ENCODE measurements at places on chromosomes 7 and 10.

DNA sequence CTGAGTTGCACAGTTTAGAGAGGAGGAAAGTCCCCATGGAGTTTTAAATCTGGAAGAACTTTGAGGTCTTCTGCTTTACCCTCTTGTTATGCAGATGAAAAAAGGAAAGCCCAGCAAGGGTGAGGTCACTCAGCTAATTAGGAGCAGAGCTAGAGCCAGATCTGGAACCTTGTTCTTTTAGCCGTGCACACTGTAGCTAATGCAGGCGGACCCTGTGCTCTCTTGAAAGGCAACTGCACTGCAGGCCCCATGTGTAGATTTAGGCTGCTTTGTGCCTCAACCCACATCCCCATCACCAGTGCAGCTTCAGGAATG is 63.4 kb downstream of the SYPL1 start:
- DNase-seq, result no peak

DNA sequence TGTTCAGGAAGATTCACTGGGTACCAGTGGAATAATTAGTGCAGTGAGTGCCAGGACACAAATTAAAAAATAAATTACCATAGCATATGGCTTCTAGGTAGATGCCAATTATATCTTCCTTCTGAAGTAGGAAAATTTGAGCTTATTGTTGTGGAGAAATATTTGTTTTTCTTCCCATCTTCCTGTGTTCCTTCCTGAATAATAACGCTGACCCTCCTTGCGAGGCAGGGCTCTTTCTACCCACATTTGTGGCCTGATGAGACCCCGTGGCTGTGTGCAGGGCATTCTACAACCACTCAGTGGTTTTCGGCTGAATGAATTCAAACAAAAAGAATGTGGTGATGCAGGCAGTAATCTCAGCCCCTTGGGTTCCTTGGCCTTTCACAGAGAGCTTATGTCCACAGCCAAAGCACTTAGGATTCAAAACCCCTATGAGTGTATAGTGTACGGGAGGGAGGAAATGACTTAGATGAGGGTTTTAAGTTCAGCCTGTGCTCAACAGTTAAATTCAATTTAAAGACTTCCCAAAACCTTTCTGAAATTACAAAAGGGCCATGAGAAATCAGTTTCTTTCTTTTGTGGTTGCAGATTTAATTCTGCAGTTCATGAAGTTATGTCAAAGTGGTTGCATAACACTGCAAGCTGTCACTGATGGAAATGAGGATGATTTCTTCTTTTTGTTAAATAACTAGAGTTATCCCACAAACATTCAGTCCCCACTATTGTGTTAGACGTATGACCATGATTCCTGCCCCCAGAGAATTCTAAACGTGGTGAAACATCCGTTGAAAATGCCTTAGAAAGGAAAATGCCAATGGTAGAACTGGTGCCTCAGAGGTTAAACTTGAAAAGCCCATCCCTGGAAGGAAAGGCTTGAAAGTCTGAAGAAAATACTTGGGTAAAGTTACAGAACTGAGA is 255.3 kb downstream of the FZD1 start:
- DNase-seq, result peak; percentile 13

- DNase-seq, result no peak
These were observed 112.4 kb downstream of the KBTBD2 start for GRCh38 chr7:32779167-32779566.

DNA sequence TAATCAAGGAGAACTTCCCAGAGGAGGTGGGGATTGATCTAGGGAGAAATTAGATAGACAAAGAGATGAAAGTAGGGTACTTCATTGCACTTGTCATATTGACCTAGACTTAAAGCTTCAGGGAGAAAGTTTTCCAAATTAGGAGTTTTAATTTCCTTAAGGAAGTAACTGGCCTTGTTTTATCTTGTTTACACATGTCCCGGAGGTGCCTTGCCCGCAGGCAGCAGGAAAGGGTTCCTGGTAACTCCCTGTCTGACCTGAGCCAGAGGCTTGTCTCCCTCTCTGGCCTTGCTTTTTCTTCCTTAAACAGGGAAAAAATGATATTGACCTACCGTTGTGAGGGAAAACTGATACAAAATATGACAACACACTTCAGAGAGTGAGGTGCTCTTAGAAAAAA is 181.6 kb downstream of the EVX1 start:
- DNase-seq, result no peak

DNA sequence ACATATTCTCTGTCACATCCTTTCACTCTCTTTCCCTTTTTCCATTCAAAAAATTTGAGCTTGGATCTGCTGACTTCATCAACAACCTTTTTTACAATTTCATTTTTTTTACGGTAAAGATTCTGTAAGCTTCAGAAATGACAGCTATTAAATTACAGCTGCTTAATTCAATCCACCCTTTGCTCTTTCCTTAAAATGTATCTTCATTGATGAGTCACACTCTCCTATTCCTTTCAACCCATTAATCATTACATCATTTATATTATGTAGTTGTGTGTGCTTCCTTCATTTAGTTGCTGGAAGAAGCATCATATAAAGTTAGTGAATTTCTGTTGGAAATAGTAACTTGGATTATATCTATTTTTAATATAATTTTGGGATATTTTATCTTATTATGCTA is 67.1 kb upstream of the MAGI2 start:
- DNase-seq, result no peak

GRCh38 chr7:49791088-49791741 is 17.8 kb downstream of the VWC2 start:
- DNase-seq, result peak; percentile 24

- DNase-seq, result no peak
These were observed 28.1 kb upstream of the KNDC1 start for GRCh38 chr10:133131734-133132472.

DNA sequence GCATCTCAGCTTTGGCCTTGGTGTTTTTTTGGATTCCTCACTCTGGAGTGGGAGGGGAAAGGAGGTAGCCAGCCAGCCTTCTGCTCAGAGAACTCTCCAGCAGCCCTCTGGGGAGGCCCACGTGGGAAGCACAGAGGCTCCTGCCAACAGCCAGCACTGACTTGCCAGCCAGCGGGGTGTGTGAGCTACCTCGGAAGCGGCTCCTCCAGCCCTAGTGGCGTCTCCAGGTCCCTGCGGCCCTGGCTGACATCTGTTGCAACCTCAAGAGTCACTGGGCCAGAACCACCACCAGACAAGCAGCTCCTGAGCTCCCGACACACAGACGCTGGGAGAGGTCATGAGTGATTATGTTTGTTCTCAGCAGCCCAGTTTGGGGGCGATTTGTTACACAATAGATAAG is 180.2 kb upstream of the FZD8 start:
- no peak for DNase-seq

DNA sequence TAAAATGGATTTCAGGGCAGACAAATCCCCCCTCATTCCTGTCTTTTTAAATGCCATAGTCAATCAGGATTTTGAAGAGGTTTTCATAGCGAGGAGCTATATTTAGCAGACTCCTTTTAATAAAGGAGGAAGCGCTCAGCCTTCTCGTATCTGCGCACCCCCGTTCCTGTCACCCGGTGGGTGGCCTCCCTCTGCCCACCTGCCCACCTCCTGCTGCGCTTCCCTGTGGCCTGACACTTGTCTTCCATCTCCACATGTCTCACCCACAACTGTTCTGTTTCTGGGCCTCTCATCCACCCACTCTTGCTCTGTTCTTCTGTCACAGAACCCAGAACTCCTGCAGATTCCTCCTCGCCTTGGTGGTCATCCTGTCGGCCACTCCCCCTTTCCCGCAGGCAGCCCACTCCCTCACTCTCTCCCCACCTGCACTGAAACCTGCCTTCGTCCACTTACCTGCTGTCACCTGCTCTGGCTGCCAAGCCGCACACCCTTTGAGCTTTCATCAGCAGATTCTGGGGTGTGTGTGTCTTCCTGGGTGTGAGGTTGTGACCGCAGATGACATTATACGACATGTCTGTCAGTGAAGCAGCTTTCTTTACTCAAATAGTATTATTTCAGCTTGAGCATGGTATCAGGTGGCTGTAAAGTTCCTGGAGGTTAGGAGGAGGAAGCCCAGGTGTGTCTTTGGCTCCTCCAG is 163.5 kb upstream of the AGK start:
- DNase-seq, result no peak

GRCh38 chr7:112994656-112995055 is 92.0 kb downstream of the GPR85 start:
- no peak for DNase-seq

- DNase-seq, result peak; percentile 14
These were observed 124.5 kb downstream of the MYOF start for GRCh38 chr10:93357680-93358079.

- peak; percentile 66 for DNase-seq
These were observed 935 bp downstream of the TM9SF3 start for GRCh38 chr10:96585736-96586418.

- no peak for DNase-seq
These were observed 651.1 kb downstream of the SORCS1 start for GRCh38 chr10:106513352-106513771.

- no peak for DNase-seq
These were observed 23.5 kb downstream of the MINDY3 start for GRCh38 chr10:15836807-15837206.

DNA sequence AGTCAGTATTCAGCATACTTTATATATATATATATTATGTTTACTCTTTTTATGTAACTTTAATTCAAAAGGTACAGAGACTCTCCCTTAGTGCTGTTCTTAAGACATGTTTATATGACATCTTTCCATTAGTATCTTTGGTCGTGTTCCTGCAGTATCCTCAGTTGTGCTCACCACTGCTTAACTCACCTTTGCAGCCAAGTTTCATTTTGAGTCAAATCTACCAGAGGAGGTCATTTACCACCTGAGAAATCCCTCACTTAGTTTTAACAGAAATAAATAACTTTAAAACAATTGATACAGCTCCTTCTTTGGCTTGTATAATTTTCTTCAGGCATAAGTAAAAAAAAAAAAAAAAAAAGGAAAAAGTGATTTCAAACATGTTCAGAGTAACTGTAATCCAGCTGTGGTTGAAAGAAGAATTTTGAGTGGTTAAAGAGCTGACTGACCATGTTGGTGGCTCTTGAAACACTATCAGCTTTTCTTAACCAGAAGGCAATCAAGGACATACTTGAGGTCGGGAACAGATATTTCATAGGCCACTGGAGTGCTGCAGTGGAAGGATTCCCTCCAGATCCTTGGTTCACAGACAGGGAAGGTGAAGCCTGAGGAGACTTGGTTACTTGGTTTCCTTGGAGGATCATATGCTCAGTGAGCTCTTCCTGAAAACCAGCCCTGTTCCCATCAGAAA is 116.8 kb downstream of the AUTS2 start:
- DNase-seq, result peak; percentile 38

DNA sequence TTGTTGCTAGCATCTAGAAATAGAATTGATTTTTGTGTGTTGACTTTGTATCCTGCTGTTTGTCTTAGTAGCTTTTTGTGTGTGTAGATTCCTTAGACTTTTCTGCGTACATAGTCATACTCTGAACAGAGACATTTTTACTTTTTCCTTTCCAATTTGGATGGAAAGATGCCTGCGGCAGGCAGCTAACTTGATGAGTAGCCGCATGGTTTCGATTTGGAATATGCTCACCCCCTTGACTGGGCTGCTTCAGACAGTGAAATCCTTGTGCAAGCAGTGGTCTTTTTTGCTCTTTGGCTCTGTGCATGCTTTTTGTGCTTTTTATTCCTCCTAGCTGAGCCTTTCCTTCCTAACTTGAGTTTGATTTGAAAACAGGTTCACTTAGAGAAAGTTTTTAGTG is 71.8 kb downstream of the HHEX start:
- DNase-seq, result no peak

- no peak for DNase-seq
These were observed 1.3 kb upstream of the APBB1IP start for GRCh38 chr10:26436848-26437247.

GRCh38 chr7:80241671-80242070 is 107.0 kb downstream of the GNAI1 start:
- DNase-seq, result no peak

- no peak for DNase-seq
These were observed 143.8 kb downstream of the HGF start for GRCh38 chr7:81626008-81626407.

GRCh38 chr7:2201686-2202360 is 30.9 kb downstream of the MAD1L1 start:
- no peak for DNase-seq

- peak; percentile 13 for DNase-seq
These were observed 105.7 kb downstream of the GRB10 start for GRCh38 chr7:50676740-50677637.

GRCh38 chr10:12081879-12082557 is 13.3 kb downstream of the DHTKD1 start:
- no peak for DNase-seq

GRCh38 chr7:117950601-117951260 is 77.5 kb upstream of the CTTNBP2 start:
- no peak for DNase-seq

GRCh38 chr10:48634198-48634983 is 29.5 kb upstream of the ARHGAP22 start:
- DNase-seq, result no peak

DNA sequence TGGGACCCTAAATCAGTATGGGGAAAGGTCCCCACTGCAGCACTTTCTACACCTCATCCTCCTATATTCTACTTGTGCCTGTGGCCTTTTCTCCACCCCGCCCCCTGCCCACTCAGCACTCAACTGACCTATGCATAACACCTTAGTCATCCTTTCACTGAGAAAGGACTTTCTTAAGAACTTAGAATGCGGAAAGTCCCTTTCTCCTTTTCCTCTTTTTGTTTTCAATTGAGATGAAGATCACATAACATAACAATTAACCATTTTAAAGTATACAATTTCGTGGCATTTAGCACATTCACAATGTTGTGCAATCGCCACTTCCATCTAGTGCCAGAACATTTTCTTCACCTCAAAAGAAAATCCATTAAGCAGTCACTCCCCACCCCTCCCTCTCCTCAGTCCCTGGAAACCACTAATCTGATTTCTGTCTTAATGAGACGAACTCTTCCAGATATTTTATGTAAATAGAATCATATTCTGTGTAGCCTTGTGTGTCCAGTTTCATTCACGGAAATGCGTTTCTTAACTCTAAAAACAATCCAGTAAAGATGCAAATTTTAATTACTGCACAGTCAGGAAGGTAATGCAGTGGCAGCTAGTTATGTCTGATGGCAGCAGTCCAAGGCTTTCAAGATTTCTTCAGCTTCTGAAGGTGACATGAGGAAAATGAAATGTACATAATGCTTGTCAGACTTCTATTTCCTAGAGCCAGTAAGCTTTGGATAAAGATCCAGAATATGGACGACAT is 41.7 kb downstream of the FAS start:
- no peak for DNase-seq

DNA sequence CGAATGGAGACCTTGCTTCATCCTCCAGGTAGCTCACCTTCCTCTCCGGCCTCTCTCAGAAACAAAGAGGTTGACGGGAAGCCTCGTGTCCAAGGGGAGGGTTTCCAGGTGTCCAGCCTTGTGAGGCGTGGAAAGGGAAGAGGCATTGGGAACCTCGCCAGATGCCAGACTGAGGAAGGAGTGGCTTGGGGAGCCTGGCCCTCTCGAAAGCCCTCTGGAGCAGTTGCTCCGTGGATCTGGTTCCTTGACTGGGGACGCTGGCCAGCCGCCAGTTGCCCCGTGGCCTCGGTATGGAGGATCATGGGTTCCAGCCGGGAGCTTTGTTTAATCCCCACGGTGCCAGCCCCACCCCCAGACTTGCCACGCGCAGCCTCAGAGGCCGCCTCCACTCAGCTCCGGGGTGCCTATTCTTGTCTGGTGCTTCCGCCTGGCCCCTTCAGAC is 30.3 kb upstream of the SUN1 start:
- DNase-seq, result peak; percentile 27
